GM10248 (cell line): ENCODE measurements at places on chromosomes 7 and 10.

GRCh38 chr7:80785961-80786536 lies 132.8 kb downstream of the SEMA3C start:
- no peak for DNase-seq

GRCh38 chr7:140247559-140247958 lies 70.8 kb upstream of the KDM7A start:
- no peak for DNase-seq

GRCh38 chr7:110204527-110204926 lies 886.4 kb upstream of the LRRN3 start:
- no peak for DNase-seq

- DNase-seq = peak; percentile 10
These were observed 280.5 kb downstream of the KCND2 start for GRCh38 chr7:120553491-120553890.

GRCh38 chr10:72390764-72391163 lies 36.0 kb upstream of the DNAJB12 start:
- no peak for DNase-seq

DNA sequence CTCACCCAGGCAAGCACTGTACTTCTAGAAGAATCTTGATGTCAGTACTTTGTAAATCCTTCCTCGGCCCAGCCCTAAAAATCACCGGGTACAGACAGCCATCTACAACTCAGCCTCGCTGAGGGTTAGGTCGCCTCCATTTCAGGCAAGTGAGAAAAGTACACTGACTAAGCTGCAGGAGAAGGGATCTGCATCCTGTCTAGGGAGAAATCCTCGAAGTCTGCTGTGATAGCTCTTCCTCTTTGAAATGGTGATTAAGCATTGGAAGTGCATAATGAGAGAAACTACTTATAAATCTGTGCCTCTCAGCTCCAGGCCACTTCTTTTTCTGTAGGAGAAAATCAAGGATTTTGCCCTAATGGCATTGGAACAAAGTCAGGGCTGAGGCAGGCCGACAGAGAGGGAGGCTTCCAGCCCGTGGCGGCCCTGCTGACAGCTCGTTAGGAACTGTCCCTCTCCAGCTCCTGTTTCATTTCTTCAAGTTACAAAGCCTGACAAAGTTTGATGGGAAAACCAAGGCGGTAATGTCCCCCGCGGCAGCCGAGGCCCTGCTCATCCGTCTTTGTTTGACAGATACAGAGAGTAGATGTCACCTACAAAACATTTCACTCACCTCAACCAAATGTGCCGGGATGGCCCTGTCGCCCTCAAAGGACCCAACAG lies 14.1 kb upstream of the GOT1 start:
- no peak for DNase-seq

DNA sequence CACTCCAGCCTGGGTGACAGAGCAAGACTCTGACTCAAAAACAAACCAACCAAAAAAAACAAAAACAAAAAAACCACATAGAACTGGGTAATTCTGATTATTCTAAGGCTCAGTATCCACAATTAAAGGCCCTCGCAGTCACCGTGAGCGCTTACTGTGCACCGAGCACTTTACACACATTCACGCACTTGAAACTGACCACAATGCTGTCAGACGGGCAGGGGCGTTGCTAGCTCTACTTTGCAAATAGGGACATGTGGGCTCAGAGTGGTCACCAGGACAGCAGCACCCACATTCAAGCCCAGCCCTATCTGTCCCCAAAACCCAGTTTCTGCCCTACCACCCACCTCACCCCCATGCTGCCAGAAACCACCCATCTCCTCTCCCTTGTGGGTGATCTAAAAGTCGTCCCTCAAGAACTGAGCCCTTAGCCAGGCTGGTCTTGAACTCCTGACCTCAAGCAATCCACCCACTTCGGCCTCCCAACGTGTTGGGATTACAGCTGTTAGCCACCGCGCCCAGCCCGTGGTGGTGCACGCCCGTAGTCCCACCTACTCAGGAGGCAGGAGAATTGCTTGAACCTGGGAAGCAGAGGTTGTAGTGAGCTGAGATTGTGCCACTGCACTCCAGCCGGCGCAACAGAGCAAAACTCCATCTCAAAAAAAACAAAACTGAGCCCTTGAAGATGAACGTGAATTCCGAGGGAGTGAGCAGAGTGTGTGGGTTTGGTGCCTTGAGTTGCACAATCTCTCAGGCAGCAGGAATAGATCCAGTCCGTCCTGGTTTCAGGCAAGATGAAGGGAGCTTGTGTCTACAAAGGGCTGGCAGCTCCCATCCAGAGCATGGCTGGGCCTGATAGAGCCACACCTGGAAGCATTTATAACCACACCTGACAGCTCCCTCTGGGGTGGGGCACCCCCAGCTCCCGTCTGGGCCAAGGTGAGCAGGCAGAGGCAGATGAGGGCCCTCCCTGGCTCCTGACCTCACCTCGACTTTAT lies 5.4 kb upstream of the HSPB1 start:
- no peak for DNase-seq

DNA sequence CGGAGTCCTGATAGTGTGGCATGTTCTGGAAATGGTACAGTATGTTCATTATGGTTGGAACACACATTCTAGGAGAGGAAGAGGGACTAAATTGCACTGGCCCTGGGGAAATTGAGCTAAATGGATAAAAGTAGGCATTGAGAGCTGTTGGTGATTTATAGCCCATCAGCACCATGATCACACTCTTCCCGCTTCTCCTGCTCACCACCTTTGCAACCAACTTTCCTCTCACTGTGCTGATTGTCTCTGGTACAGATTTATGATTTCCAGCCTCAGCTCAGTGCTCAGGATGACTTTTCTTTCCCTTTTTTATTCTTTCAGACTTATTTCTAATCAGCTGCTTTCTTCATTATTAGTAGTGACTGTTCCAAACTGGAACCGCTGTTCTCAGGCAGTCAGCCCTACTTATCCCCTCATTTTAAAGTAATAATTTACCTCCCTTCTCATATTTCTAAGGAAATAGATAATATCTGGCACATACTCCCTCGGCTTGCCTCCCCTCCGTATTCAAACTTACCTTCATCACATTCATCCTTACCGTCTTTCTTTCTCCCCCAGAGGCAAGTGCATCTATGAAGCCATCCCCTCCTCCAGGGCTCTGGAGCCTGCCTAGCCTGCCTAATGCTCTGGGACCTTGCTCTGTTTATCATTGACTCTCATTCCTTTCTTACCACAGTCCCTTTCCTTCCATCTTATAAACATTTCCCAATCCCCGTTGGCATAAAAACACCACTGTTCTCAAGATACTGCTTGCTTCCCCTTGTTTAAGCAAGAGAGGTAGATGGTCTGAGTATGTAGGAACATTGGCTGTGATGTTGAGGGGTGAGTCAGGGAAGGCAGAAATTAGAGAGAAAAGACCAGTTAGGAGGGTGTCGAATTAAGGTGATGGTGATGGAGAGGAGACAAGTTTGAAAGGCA lies 51.6 kb upstream of the RPA3 start:
- DNase-seq = no peak

GRCh38 chr10:118145256-118145655 lies 98.5 kb upstream of the RAB11FIP2 start:
- DNase-seq = no peak

- no peak for DNase-seq
These were observed 60.2 kb downstream of the DNAJB9 start for GRCh38 chr7:108629651-108630400.

DNA sequence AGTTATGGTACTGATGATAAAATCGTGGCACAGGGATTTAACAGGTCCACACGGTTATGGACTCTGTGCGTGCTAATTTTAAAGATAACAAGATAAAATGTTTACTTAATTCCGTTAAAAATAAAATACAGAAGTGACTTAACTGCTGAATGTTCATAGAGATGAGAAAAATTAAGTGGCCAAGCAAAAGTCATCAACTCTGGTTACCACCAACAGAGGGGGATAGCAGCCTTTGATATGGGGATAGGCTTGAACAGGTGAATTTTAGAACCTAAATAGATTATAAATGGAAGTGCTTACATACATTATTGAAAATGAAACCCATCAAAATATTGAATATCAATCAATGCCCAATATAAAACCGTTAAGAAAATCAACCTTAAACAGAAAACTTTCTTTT lies 245.0 kb downstream of the WDR37 start:
- DNase-seq = no peak

GRCh38 chr7:146022776-146023175 lies 93.8 kb upstream of the CNTNAP2 start:
- no peak for DNase-seq

GRCh38 chr7:37230221-37230620 lies 218.4 kb downstream of the ELMO1 start:
- no peak for DNase-seq

- DNase-seq = no peak
These were observed 22.1 kb downstream of the STAMBPL1 start for GRCh38 chr10:88901984-88902789.

DNA sequence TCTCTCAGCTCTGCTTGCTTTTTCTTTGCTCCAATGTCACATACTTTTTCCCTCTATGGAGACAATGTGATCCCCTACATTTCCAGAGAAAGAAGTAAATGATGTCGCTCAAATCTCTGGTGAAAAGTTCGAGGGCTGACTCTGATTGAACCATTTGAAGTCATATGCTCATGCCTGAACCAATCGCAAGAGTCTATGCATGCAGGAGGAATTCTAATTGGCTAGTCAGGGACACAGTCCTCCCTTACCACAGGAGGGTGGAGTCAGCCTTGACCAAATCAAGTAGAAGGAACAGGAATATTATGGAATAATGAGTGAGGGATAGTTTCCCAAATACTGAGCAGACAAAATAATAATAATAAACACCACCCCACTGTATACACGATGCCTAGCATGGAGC lies 96.8 kb downstream of the PRLHR start:
- no peak for DNase-seq

- no peak for DNase-seq
These were observed 752.0 kb downstream of the GRID1 start for GRCh38 chr10:85614566-85614965.

DNA sequence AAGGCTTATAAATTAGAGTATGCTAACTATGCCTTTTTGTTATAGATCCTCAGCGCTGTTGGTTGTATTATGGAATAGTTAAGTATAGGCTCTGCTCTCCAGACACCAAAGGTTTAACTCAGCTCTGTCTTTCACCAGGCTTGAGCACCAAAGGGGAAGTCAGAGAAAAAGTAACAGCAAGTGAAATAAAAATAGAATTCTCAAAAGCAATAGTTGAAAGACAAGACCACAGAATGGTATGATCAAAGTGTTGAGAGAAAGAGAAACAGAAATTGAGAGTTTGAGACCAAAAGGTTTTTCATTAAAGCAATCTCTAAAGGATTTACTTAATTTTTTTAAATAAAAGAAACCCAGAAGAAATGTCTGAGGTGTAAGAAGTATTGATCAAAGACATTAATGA lies 529.8 kb upstream of the C7orf33 start:
- DNase-seq = peak; percentile 11

DNA sequence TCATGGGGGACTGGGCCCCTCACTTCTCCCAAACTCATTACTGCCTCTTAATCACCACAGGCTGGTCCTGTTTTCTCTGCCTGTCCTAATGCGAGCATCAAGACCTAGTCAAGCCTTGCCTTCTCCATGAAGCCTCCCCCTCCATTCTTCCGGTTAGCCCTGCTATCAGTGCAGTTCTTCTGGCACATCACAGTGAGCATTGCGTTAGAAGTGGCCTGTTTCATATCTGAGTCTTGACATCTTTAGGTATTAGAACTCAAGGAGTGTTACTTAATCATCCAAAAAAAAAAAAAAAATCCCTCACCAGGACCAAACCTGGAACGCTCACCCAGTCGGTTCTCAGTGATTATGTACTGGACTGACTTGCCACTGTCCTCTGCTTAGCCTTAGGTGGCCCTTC lies 17.4 kb downstream of the SNX10 start:
- no peak for DNase-seq

- no peak for DNase-seq
These were observed 6.9 kb downstream of the PDGFA start for GRCh38 chr7:512541-513311.

DNA sequence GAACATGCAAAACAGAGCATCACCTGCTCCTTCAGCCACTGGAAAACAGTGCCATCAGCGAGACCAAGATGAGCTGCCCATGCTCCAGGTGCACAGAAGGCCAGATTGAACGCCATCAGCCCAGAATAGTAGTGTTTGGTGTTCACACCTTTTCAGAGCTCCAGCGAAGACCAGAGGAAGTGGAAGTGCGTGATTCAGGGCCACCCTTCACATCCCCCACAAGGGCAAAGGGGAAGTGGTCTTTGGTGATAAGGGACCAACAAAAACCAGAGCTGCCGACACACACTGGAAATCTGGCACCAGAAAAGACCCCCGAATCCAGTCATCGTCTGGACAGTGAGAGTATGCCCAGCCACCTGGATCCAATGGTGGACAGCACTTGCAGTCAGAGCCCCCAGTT lies 29.5 kb upstream of the TMEM72 start:
- DNase-seq = no peak

- no peak for DNase-seq
These were observed 76.7 kb downstream of the ETV1 start for GRCh38 chr7:13912715-13913278.

DNA sequence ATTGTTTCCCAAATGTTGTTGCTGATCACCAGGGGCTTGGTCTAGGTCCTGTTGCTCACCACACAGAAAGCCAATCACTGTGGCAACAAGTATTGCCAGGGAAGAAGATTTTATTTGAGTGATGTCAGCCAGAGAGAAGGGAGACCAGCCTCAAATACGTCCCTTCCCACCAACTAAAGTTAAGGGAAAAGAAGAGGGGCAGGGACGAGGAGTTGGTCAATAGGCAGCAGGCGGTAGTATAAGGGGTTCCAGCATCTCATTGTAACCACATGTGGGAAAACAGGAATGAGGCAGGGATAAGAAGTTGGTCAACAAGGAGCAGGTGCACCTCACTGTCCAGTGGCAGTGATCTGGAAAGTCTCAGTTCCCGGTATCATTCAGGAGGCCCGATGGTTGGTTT lies 138.9 kb upstream of the KCNMA1 start:
- no peak for DNase-seq

- no peak for DNase-seq
These were observed 25.6 kb downstream of the CDK14 start for GRCh38 chr7:90621747-90622140.

GRCh38 chr7:134854816-134855215 lies 75.4 kb downstream of the CALD1 start:
- DNase-seq = no peak
